Foreskin keratinocyte (primary cell): ENCODE measurements at places on chromosomes 16 and 17.

- DNase-seq, result no peak
Measured at GRCh38 chr16:79484237-79484636, 116.3 kb downstream of the MAF start.

- no peak for DNase-seq
Measured at GRCh38 chr16:2471016-2471652, at the start of gene NTN3. Gene NTN3, plus strand, starts transcription at chr16:2471297. Its CDS starts 405 bp downstream, at chr16:2471702.

DNA sequence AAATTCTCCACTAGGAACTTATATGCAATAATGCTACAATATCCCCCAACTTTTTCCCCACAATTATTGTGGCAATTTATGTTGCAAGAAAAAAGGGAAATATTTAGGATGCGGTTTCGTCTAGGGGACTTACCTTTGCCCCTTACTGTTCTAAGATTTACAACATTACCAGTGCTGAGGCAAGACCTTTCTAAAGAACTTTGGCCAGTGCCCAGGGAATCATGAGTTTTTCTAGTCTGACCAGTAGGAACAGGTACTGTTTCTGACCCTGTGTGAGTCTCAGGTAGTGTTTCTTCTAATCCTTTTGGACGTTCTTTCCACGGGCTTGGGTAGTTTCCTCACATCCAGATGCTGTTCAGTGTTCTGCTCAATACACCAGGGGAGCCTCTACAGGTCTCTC, 373.7 kb downstream of the HAPSTR1 start:
- DNase-seq, result no peak

- no peak for DNase-seq
Measured at GRCh38 chr16:56192986-56193945, 2.0 kb downstream of the GNAO1 start.

- peak; percentile 74 for DNase-seq
Measured at GRCh38 chr16:12318661-12319427, 342.3 kb downstream of the SNX29 start.

- DNase-seq, result no peak
Measured at GRCh38 chr17:80036715-80037477, 454 bp downstream of the CCDC40 start.

DNA sequence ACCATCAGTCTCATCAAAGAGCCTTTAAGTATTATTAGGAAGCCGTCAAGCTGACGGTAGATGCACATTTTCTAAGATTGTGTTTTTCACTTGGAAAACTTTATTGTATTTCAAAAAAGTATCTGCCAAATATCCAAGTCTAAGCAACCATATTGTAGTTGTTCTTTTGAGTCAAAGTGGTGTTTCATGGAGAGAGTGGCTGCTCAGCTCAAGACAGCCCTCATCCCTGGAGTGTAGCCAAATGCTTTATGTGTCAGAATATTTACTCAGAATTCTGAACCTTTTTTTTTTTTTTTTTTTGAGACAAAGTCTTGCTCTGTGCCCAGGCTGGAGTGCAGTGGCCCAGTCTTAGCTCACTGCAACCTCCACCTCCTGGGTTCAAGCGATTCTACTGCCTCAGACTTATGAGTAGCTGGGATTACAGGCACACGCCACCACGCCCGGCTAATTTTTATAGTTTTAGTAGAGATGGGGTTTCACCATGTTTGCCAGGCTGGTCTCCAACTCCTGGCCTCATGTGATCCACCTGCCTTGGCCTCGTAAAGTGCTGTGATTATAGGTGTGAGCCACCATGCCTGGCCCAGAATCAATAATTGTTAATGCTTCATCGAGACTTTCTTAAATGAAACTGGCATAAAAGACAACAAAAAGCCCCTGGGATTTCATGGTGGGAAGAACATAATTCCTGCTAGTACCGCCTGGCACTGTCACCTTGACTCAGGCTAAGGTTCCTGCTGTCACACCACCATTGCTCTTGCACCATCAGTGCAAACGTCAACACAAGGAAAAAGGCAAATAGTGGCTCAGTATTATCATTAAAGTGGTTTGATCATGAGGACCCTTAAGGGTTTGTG, 45.5 kb downstream of the PRKCA start:
- DNase-seq, result no peak

DNA sequence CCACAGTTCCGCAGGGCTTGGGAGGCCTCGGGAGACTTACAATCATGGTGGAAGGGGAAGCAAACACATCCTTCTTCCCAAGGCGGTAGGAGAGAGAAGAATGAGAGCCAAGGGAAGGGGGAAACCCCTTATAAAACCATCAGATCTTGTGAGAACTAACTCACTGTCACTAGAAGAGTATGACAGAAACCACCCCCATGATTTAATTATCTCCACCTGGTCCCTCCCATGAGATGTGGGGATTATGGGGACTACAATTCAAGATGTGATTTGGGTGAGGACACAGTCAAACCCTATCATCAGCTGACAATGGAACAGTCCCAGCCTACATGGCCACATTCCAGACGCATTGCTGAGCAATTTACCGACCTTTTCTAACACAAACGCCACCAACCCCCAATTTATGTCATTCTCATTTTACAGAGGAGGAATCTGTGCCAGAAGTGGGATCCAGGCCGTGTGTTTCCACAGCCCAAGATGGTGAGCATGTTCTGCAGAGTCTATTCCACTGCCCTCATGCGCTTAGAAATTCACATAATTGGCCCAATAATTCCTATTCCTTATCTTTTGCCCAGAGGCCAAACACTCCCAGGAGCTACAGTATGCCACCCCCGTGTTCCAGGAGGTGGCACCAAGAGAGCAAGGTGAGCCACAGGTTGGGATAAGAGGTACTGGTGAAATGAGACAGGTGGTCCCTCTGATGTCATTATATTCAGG, 17.3 kb downstream of the MILR1 start:
- peak; percentile 14 for DNase-seq

GRCh38 chr17:48618256-48618896, 3.3 kb upstream of the HOXB8 start:
- DNase-seq, result peak; percentile 58

- peak; percentile 89 for DNase-seq
Measured at GRCh38 chr17:50051082-50051576, 4.8 kb upstream of the ITGA3 start.

GRCh38 chr16:7107436-7107835, 225.2 kb upstream of the RBFOX1 start:
- DNase-seq, result no peak

GRCh38 chr16:30478766-30479478, 6.4 kb downstream of the ITGAL start:
- DNase-seq, result no peak
